ENCODE measurements at places on chromosomes 3 and 15.

DNA sequence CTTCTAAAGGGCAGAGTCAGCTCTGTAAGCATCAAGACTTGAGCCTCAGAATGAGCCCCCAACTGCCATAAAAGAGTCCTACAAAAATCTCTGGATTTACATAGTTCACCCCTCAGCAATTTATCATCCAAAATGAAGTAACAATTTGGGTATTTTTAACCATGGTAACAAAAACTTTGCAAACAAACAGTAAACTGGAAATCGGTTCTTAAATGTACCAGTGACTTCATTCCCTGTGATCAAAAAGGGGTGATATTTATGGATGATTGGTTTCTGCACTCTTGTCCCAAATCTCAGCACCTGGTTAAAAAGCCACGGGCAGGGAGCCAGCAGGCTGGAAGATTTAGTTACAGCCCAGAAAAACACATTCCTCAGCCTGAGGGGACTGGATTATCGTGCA, 73.6 kb downstream of the TFG start:
- DNase-seq: no peak

DNA sequence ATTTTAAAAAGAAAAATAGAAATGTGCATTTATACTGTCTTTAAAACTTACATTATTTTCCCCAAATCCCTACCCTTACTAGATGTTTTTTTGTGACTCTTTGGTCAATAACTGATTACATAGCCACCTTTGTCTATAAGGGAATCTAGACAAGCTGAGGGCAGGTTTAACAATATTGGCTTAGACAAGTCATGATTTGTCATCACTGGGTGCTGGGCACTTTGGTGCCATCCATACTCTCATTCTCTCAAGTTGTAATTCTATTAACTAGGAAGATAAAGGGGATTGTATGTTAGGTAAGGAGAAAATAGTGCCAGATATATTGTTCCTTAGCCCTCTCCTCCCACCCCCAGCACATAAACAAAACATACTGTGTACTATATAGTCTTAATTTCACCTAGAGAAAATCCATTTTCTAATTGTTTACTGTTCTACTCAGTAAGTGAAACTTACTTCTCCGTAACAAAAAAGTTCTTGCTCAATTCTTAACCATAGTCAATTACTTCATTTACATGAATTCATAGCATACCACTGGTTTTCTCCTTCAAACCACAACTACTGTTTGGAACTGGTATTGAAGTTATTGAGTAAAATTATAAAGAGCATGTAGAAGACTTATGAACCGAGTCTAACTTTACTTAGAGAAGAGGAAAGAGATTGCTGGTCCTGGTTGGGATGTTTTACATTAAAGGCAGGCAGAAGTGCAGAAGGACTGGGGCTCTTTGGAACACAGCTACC, 877.1 kb downstream of the PDCD6IP start:
- DNase-seq: no peak

DNA sequence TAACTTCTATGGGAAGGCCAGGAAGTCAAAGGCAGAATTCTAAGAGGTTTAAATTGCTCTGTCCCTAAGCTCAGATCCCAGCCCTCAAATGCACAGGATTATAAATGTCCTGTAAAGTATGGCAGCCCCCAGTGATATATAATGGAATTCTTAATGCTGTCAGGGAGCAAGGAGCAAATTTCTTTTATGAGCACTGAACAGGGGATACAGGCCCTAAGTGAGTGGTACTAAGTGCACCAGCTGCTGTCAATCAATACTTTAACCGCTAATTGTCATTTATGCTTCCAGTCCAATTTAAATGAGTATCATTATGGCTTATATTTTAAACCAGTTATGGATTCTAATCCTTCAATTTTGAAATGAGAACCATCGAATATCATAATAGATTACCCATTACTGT, 4.7 kb downstream of the SLC9A9 start:
- no peak for DNase-seq

GRCh38 chr3:112233083-112233482, 60.9 kb downstream of the SLC9C1 start:
- DNase-seq: no peak

DNA sequence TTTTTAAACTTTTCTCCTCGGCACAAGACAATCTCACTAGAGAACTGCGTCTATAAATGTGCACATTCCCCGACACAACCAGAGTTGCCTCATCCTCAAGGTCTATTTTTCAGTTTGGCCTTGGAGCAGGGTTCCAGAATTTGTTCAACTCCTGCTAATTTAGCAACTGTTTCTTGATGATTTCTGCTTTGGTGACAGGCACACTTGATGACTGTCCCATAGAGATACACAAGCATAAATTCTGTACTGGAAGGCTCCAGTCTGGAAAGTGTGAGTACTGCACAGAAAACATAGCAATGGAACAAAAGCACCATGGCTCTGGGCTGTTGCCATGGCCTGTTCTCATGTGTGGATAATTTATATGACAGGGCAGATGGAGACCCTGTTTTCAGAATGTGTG, 379.6 kb upstream of the PDZRN3 start:
- DNase-seq: no peak

- no peak for DNase-seq
Observed at GRCh38 chr15:25431836-25432561, 6.8 kb downstream of the UBE3A start.

GRCh38 chr3:153350420-153350819, 188.4 kb downstream of the RAP2B start:
- DNase-seq: no peak

GRCh38 chr3:127632035-127632820, 3.2 kb downstream of the PODXL2 start:
- no peak for DNase-seq

DNA sequence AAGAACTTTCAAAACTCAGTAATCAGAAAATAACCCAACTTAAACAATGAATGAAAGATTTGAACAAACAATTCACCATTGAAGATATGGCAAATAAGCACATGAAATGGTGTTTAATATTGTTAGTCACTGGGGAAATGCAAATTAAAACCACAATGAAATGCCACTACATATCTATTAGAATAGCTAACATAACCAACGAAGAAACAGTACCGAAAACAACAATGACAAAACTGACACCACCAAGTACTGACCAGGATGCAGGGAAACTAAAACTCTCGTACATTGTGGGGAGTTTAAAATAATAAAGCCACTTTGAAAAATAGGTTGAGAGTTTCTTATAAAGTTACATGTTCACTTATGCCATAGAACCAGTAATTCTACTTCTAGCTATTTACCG, 69.1 kb downstream of the KBTBD8 start:
- no peak for DNase-seq

DNA sequence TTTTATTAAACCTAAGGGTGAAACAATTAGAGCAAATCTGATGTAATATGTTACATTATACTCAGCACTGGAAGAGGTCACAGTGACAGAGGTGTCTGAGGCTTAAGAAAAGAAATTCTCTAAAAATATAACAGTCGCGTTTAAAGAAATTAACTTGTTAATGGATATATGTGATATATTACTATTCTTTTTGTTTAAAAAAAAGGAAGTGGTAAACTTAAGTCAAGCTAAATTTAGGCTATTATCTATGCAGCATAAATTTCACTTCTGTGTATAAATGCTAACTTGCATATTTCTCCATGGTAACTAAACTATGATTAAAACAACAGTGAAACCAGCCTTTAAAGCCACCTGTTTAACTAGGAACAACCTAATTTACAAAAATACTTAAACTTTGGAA, 191.3 kb downstream of the FOXP1 start:
- no peak for DNase-seq

DNA sequence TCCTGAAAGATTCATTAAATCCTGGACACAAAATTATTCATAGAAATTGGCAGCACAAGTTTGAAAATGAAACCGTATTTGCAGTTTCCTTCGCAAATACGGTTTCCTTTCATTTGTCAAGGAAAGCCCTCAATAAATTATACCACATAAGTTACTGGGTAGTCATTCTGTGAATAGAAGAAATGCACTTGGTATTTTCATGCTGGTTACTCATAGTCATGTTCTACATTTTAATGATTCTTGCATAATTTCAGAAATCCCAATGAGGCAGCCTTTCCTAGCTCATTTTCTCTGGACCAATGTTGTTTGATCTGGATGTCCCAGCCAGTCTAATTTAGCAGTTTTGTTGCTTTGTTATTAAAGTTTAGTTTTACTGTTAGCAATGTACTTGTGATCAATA, 43.2 kb downstream of the MINAR1 start:
- no peak for DNase-seq

GRCh38 chr3:46542344-46542743, 23.8 kb downstream of the LRRC2 start:
- no peak for DNase-seq

GRCh38 chr3:187995043-187995400, 158.9 kb upstream of the LPP start:
- no peak for DNase-seq

GRCh38 chr3:186241910-186242821, 119.9 kb downstream of the DGKG start:
- DNase-seq: no peak

- DNase-seq: no peak
Observed at GRCh38 chr3:123457841-123458240, 9.0 kb upstream of the ADCY5 start.

GRCh38 chr3:158769952-158770740, 31.7 kb upstream of the MFSD1 start:
- DNase-seq: no peak

GRCh38 chr3:123667784-123668183, 82.9 kb upstream of the HACD2 start:
- no peak for DNase-seq

- no peak for DNase-seq
Observed at GRCh38 chr15:44620081-44620480, 43.4 kb downstream of the SPG11 start.

DNA sequence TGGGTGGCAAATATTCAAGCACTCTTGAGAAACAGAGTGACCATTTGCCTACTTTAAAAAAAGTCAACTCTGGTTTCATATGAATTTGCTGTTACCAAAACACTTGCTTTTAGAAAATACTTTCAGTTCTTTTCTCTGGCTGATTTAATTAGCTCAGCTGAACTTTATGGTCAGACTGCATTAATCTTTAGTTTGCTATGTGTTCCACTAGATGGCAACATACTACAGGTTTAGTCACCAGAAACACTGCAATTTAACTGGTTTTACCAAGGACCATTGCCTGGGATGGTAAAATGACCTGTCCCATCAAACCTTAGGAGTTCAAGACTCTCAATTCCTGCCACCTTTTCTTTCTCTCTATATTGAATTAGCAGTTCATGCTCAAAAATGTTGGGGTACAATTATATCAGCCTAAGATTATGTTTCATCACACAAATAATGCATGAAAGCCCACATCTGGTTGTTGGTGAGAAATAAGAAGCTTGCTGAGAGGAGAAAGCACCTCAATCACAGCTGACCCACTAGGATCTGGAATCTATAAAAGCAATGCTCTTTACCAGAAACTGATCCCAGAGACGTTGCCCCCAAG, 14.2 kb downstream of the EIF4E3 start:
- DNase-seq: no peak

- no peak for DNase-seq
Observed at GRCh38 chr3:14175383-14176037, 2.9 kb downstream of the XPC start.

DNA sequence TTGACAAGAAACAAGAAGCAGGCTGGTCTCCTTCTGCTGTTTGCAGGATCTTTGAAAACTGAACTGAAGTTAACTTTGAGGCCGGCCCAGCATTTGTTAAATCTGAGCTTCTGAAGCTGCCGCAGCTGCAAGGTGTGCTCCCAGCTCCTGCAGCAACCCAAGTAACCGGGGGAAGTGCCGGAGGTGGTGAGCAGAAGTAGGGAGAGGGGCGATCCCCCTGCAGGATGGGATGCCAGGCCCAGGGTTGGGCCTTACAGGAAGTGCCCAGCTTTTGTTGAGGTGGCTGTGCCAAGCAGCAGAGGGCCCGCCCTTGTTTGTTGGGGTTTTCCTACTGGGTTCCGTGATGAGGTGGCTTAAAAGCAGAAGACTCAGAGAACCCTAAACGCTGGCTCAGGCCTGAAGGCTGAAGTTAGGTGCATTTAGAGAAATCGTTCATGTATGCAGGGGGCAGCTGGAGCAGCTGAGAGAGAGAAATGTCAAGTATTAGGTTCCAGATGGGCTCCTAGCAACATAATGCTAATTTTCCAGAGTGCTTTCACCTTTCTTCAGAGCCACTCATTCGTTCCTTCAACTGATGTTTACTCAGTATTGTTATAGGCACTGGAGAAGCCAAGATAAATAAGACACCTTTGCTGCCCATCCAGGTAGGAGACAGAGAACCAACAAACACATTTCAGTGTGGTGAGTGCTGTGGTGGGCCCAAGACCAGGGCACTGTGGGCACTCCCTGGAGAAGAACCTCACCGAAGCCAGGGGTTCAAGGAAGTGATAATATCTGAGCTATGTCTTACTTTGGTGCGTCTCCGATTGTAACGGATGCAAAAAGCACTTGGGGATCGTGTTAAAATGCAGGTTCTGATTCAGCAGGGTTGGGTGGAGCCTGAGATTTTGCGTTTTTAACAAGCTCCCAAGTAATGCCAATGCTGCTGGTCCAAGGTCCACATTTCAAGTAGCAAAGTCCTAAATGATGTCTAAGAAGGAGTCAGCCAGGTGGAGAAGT, 42.2 kb upstream of the PLCL2 start:
- peak; percentile 26 for DNase-seq

- DNase-seq: no peak
Observed at GRCh38 chr3:94522488-94522887, 459.6 kb downstream of the NSUN3 start.

GRCh38 chr3:61547625-61548024, 13.7 kb upstream of the PTPRG start:
- no peak for DNase-seq

- no peak for DNase-seq
Observed at GRCh38 chr3:52397676-52398399, 47.1 kb downstream of the SEMA3G start.

GRCh38 chr3:141441381-141442364, 45.2 kb upstream of the RASA2 start:
- DNase-seq: no peak

DNA sequence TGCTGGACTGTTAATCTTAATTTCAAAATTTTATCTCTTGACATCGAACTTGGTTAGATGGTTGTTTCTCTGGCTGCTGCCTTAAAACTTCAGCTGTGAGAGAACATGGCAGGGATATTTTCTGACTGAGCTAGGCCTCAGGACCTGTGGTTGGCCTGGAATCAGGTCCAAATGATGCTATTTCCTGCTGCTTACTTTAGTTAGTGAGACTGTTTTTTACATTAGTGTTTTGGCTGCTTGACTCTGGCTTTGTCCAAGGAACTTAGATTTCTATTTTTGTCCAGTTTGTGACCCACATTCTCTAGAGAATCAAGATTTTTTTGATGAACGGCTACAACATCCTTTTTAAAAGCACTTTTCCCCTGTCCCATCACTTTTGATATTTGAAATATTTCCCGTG, 497.9 kb upstream of the SGO1 start:
- DNase-seq: no peak

GRCh38 chr3:61181874-61182273, 69.4 kb downstream of the FHIT start:
- no peak for DNase-seq

DNA sequence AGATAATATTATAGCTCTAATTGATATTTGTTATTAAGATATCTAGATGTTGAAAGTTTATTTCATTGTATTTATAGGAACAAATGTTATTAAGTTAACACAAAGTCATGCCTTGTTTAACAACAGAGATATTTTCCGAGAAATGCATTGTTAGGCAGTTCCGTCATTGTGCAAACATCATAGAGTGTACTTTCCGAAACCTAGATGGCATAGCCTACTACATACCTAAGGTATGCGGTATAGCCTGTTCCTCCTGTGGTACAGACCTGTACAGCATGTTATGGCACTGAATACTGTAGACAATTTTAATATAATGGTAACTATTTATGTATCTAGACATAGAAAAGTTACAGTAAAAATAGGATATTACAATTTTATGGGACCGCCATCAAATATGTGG, 114.3 kb downstream of the NAALADL2 start:
- no peak for DNase-seq

All from NCI-H187 (cell line).